ENCODE measurements at places on chromosomes 11 and 22.

GRCh38 chr11:37092487-37092886 is 494.5 kb upstream of the RAG2 start:
- DNase-seq = no peak

- no peak for DNase-seq
Observed at GRCh38 chr11:126518071-126518971, 162.8 kb downstream of the ST3GAL4 start.

GRCh38 chr22:39089928-39090327 is 7.1 kb upstream of the APOBEC3H start:
- DNase-seq = no peak

GRCh38 chr11:7501894-7502293 is 11.9 kb upstream of the PPFIBP2 start:
- no peak for DNase-seq

GRCh38 chr11:128614026-128614425 is 26.7 kb upstream of the ETS1 start:
- no peak for DNase-seq

GRCh38 chr11:117425679-117426296 is 98.1 kb downstream of the CEP164 start:
- DNase-seq = no peak

DNA sequence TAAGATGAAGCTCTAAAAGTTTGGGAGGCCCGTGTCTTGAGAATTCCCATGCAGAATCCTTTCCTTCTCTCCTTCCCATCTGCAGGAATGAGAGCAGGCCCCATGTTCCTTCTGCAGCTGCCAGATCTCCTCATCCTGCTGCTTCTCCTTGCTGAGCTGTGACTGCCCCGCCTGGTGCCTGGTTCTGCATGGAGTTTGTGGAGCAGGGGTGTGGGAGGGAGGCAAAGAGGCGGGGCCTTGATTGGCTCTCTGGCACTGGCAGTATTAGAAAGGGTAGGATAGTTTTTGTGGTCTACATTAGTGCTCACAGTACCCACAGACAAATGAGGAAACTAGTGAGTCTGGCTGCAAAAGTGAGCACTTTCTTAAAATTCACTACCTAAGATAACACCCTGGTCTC is 91.1 kb upstream of the CLPB start:
- DNase-seq = no peak

DNA sequence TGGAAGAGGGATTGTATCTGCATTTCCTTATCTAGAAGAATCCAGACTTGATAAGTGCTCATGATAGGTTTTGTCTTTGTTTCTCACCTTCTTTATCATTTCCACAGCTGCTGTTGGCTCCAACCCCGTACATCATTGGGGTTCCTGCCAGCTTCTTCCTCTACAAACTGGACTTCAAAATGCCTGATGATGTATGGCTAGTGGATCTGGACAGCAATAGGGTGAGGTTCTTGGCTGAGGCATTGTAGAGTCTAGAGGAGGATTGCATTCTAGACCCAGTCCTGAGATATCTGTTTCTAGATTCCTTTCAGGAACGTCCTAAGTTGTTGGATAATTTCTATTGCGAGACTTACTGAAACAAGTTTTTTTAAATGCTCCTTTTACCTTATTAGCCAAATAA is 8.1 kb downstream of the MADD start:
- DNase-seq = no peak

GRCh38 chr11:20161923-20162744 is 1.9 kb upstream of the DBX1 start:
- DNase-seq = no peak

GRCh38 chr11:7032692-7033091 is 12.4 kb downstream of the NLRP14 start:
- DNase-seq = no peak

DNA sequence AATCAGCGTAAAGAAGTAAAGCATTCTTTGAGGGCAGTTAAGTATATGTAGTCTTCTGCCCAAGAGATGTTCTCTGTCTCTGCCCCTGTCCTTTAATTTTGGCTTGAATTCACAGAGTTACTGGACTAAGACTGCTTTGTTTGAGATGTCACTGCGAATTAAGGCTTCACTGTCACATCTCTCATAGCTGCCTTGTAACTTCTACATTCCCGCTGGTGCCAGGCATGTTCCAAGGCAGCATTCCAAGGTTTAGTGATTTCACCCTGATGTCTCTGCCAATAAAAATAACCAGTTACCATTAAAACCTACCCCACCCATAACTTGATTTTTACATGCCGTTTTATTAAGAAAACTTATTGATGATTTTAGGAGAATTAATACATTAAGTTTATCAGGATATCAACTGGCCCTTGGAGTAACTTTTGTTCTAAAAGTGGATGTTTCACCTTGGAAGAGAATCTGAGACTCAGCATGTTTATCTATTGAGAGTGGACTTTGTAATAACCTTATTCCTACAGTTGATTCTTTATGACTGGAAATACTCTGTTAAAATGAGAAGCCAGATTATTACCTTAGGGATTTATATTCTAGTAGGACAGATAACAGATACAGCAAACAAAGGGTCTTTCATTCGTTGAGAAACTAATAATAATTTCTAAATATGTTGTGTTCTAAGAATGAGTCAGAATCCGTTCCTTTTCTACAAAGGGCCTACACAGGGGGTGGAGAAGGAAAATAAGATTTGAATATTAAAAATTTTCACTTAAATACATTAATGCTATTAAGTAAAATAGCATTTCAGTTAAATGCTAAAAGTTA is 110.2 kb downstream of the UVRAG start:
- no peak for DNase-seq

DNA sequence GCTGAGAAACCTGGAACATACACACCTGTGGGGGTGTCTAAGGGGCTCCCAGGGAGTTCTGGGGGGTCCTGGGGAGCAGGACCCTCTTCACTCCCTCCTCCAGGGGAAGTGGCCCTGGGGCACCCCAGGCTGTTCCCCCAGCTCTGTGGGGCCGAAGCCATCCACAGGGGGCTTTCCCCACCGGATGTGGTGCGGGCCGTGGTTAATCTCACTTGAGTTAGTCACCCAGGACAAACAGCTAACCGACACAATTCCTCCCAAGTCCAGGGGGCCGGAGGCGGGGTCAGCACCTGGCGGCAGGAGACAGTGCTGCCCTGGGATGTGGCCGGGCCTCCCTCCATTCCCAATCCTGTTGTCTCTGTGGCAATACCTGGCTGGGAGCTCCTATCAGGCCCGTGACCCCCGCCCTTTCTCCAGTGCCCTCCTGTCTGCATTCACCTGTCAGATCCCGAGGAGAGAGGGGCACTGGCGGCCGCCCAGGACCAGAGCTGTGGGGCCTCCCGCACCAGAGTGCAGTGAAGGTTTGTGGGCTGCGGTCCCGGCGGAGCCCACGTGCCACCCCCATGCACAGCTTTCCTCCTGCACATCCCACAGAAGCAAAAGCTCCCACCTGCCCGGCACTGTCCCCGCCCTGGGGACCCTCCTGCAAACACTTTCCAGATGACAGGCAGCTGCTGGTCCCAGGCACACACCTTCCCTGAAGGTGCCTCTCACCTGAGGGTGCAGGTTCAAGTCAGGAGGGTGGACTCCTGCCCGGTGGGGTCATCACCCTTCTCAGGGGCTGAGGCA is 5.2 kb upstream of the MUC5AC start:
- DNase-seq = no peak

DNA sequence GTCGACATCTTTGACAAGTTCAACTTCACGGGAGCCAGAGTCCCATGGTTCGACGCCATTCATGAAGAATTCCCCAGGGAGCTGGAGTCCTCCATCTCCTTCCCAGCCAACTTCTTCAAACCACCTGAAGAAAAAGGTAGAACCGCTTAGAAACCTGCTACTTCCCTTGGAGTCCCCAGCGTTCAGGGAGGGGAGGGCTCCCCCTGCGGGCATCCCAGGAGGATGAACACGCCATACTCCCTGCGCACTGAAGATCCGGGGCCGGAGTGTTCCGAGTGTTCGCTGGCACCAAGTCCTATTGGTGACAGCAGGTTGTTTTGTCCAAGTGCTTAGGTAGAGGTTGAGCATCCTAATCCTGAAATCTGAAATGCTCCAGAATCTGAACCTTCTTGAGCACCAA is 51.7 kb upstream of the PRODH start:
- no peak for DNase-seq

GRCh38 chr11:34652191-34652973 is 31.5 kb downstream of the EHF start:
- DNase-seq = no peak

DNA sequence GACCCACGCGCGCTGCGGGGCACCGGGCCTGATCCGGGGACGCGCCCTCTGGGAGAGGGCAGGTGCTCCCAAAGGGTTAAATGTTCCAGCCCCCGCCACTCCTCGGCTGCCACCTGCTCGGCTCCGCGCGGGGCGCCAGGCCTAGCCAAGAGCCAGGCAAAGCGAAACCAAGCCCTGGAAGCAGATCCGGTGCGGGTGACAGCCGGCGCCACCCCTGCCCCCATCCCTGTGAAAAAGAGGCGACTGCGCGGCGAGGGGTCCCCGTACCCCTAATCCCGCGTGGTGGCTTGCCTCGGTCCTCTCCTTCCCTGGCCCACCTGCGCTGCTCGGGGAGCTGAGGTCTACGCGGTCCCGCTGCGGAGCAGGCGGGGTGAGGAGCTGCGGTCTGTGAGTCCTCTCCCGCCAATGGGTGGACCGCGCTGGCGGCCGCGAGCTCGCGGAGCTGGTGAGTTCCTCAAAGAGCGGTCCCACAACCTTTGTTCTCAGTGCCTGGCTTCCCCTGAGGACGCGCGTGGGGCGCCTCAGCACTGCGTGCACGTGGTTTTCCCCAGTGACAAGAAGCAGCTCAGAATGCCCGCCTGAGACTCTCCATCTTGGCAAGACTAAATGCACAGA is at the start of gene ME3:
Gene ME3, minus strand, starts transcription at position 610 of the 615 bp plus-strand sequence.
- DNase-seq = peak; percentile 32

- no peak for DNase-seq
Observed at GRCh38 chr22:35217527-35217926, 39.8 kb upstream of the HMGXB4 start.

GRCh38 chr11:104609311-104610085 is 288.8 kb downstream of the CASP12 start:
- DNase-seq = no peak

DNA sequence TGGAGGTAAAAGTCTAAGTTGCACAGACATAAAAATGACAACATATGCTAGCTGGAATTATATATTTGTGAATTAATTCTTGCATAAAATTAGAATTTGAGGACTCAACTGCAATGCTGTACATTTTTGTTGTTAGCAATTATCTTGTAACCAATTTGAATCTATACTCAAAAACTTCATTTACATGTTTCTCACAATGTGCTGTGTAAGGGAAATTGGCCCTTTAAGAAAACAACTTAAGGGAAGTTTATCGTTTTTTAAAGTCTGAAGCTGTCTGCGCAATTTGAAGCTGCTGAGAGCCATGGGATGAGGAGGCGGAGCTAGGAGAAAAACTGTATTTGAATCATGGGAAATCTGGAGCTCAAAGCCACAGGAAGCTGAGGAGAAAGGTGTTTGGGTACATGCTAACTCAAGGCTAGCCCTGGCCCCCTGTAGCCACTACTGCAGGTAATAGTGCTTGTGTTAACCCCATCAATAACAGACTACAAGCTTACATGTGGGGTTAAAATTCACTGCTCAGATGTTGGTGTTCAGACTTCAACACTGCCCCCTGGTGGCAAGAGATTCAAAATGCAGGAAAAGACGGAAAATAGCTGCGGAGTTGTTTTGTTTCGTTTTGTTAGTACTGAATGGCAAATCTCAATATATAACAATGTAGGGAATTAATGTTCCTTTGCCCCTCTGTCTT is 126.1 kb downstream of the BRD1 start:
- DNase-seq = no peak

GRCh38 chr11:559020-559620 is 1.4 kb downstream of the LMNTD2 start:
- no peak for DNase-seq

GRCh38 chr11:95284057-95285052 is 53.4 kb upstream of the SESN3 start:
- DNase-seq = no peak

- no peak for DNase-seq
Observed at GRCh38 chr11:126352163-126352562, 3.3 kb upstream of the ST3GAL4 start.

- no peak for DNase-seq
Observed at GRCh38 chr11:1673446-1674172, 23.4 kb upstream of the KRTAP5-6 start.

GRCh38 chr11:34252651-34253050 is 105.2 kb downstream of the ABTB2 start:
- DNase-seq = no peak

DNA sequence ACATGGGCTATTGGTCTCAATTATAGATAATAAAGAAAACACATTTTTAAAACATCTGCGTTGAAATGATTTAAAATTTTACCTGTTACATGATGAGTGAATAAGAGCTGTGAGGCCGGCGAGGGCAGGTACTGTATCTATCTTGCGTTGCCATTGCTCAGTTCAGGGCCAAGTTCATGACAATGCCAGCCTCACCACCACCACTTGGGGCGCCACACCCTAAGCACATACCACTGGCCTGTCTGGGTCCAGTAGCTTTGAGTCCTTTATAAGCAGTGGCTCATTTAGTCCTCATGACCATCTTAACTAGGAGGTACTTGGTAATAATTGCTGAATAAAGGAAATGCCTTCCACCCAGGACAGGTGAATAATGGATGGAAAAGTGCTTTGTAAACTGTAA is 14.5 kb upstream of the MB start:
- DNase-seq = no peak

GRCh38 chr11:2382936-2383851 is 6.1 kb downstream of the CD81 start:
- DNase-seq = no peak

GRCh38 chr22:35886309-35886708 is 142.3 kb downstream of the RBFOX2 start:
- no peak for DNase-seq

DNA sequence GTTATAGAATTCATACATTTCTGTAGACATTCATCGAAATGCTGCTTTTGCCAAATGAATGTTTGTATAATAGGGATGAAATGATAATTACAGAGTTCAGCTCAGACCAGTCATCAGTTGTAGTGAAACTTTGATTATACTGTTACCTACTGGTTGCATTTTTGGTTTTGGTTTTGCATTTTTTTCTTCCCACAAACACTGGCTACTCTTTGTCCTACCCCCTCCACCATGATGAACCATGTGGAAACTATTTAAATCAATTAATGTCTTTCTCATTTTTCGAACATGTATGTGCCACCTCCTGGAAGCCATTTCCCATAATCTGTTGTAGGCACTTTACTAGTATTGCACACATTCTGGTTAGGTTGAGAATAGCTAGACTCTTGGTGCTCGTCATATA is 75.3 kb upstream of the MTNR1B start:
- no peak for DNase-seq

- DNase-seq = no peak
Observed at GRCh38 chr11:61163021-61163420, 1.8 kb upstream of the VPS37C start.

DNA sequence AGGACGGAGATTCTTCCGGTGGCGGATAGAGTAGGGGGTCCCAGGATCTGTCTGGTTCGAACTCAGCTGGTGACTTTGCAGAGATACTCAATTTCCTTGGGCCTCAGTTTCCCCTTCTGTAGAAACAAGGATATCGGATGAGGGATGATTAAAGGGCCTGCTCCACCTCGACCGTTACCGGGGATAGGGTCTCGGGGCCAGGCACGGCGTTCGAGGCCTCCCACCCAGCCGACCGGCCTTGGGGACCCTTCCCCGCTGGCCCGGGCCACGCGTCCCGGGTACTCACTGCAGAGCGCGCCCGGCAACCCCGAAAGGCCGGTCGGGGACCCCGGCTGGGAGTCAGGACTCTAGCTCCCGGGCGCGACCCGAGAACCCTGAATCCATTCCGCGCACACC is 321 bp downstream of the RHBDD3 start:
- no peak for DNase-seq

- no peak for DNase-seq
Observed at GRCh38 chr11:1163911-1164735, 6.4 kb downstream of the MUC5AC start.

GRCh38 chr11:1988667-1989317 is 8.8 kb downstream of the H19 start:
- no peak for DNase-seq
